ENCODE measurements at places on chromosomes 5 and 9. TPM values are rescaled to one million over a fixed set of nuclear protein-coding genes. Genes with fewer than 3 reads are reported as not detected.

The PCDHGA11 gene
- 16.5 TPM for total RNA-seq

The LCN1 gene
- not detected for total RNA-seq

The C5orf58 gene
- total RNA-seq = not detected

GRCh38 chr9:4381744-4382143 is 81.9 kb upstream of the GLIS3 start:
- DNase-seq = no peak

The GLRA1 gene
- total RNA-seq = not detected

DNA sequence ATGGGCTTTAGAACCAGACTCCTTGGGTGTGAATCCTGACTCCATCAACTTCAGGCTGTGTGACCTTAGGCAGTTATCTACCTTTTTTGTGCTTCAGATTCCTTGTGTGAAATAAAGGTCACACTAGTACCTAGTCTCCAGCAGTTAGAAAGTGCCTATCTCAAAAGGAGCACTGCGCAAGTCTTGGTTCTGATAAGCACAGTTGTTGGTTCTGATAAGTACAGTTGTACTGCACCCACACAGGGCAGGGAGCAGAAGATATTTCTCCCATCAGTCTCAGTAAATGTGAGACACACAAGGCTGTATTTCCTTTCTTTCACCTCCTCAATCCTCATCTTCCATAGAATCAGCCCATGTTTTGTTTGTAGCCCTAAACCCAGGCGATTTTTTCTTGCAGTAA is 116.6 kb upstream of the DPYSL3 start:
- no peak for DNase-seq

- DNase-seq = no peak
These were observed 84.5 kb upstream of the NFIB start for GRCh38 chr9:14398473-14398872.

DNA sequence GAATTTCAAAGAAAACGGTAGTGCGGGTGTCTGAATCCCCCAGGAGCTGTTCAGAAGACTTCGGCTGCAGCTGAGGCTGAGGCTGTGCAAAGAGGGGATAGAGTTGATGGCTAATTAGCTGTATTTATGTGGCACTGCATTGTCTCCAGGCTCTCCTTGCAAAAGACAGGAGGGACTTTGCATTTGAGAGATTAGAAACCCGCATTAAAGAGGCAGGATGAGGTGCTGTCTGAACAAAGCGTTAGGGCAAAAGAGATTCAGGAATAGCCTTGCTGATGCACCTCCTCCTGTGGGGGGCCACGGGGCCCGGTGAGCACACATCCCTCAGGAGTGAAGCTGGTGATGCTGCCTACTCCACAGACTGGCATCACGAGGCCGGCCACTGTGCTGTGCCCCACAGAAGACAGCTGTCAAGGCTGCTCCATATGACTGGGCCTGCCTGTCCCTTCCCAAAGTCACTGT is 343.6 kb upstream of the DAP start:
- no peak for DNase-seq

GRCh38 chr9:108869092-108869725 is 7.1 kb downstream of the ACTL7A start:
- peak; percentile 72 for DNase-seq

The NPDC1 gene
- total RNA-seq = 10.0 TPM

DNA sequence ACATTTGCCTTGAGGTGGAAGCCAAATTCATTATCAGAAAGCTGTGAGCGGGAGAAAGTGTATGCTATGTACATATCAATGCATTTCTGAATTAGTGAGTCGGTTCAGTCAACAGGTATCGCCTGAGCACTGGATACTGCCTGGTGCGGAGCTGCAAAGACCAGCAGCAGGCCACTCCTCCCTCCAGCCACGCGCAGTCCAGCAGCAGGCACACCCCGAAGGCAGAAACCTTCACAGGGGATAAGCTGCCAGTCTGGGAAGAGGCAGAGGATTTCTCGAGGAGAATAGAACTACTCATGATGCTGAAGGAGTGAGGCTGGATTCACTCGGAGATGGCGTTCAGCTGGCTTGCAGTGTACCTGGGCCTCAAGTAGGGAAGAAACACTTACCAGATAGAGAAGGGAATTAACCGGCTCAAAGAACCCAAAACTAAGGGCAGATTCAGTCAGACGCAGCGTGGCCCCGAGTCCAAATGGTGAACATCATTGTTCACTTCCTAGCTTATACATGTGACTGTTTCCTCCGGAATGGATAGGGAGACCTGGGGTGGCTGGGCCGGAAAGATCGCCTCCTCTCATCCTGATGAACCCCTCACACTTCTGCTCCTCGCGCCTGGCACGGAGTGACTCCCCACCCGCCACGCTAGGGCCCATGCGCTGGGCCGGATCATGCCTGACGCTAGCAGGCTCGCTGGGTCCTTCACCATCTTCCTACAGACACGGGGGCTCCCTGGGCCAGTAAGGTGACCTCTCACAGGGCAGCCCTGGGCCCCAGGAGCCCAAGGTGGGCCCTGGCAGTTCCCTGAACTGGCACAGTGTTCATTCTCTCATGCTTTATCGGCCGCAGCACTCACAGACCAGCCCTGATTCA is 78.1 kb upstream of the SPATA31C2 start:
- DNase-seq = no peak

The S1PR3 gene
- total RNA-seq = 3.3 TPM

The GRXCR2 gene
- total RNA-seq = not detected

The TXNDC8 gene
- not detected for total RNA-seq

- no peak for DNase-seq
These were observed 45.5 kb upstream of the SLC2A8 start for GRCh38 chr9:127351182-127352166.
